Activated effector memory CD4-positive, alpha-beta T cell treated with anti-CD3 and anti-CD28 coated beads, Interleukin-2, amount 50 U/mL, for 16 hours (primary cell): ENCODE measurements at places on chromosomes 3 and 15.

DNA sequence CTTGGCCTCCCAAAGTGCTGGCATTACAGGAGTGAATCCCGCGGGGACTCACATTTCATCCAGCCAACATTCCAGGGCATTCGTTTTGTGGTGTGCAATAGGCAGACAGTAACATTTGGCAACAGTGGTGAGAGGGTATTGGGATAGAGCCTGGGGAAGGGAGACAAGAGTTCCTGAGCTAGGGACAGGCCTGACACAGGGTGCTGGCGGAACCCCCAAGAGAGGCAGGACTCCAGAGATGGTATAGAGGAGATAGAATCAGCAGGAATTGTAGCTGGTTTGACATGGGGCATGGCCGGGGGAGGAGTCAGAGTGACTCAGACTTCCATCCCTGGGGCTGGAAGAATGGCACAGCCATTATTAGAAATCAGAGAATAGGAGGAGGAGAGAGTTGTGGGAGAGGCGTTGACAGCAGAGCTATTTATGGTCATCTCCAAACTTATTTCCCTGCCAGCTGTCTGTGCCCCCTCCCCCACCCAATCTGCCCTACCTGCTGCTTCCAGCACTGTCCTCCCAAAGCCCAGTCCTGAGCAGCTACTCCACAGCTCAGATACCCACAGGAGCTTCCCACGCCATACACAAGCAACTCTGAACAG, 4.4 kb upstream of the IDH2 start:
- DNase-seq = no peak

GRCh38 chr3:59882746-59883145, 832.9 kb upstream of the CFAP20DC start:
- no peak for DNase-seq

DNA sequence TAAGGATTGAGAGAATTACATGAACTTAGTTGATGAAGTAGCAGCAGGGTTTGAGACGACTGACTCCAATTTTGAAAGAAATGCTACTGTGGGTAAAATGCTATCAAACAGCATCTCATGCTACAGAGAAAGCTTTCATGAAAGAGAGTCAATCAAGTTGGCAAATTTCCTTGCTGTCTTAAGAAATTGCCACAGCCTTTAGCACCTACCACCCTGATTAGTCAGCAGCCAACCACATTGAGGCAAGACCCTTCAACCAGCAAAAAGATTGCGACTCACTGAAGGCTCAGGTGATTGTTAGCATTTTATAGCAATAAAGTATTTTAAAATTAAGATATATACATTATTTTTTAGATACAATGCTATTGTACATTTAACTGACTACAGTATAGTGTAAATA, 80.9 kb downstream of the RAP2B start:
- DNase-seq = no peak

GRCh38 chr3:42831321-42831713, 22.1 kb downstream of the ACKR2 start:
- peak; percentile 87 for DNase-seq

DNA sequence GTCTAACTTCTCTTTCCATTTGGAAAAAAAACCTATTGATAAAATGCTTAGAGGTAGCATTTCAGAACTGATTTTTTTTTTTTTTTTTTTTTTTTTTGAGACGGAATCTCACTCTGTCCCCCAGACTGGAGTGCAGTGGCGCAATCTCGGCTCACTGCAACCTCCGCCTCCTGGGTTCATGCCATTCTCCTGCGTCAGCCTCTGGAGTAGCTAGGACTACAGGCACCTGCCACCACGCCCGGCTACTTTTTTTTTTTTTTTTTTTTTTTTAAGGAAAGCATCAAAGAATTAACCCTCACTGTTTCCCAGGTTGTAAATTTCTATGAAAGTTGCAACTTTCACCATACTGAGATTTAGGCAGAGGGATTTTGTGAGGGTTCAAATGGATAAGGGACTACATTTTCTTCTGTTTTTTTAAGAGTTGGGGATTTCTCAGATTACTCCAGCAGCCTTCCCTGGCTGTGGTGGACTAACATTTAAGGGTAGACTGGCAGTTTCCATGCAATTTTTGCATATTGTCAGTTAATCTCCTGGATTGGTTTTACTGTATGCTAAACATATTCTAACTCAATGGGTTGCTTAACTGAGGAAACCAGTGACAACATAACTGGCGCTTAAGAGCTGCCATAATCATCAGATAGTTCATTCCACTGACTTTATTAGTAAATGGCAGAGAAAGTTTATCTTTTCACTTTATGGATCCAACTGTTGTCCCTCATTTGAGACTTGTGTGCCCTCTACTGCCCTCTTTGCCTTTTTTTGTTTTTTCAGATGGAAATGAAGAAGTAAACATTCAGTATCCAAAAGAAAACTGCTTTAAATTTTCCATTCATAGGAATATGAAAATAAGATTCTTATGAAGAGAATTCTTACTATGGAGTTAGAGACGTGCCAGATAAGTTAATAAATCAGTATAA, 93.7 kb downstream of the NPTN start:
- DNase-seq = no peak

DNA sequence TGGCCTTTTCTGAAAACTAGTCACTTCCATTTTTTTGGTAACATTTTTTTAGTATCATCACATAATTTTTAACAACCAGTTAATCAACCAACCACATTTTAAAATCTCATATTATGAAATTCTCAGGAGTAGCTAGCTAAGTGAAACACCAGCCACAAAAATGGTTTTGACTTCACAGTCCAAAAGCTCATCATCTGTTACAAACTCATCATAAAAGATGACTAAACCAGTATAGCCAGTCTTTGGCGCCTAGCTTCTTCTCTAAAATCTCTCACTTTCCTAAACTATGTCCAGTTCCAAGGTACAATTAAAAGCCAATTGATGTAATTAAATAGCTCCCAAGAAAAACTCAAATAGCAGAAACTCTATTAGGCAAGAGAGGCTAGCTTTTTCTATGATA, 88.2 kb upstream of the ZNF385D start:
- DNase-seq = no peak

GRCh38 chr3:194931865-194932264, 246.2 kb downstream of the FAM43A start:
- DNase-seq = no peak

GRCh38 chr3:88462230-88462629, 312.5 kb downstream of the C3orf38 start:
- DNase-seq = no peak

DNA sequence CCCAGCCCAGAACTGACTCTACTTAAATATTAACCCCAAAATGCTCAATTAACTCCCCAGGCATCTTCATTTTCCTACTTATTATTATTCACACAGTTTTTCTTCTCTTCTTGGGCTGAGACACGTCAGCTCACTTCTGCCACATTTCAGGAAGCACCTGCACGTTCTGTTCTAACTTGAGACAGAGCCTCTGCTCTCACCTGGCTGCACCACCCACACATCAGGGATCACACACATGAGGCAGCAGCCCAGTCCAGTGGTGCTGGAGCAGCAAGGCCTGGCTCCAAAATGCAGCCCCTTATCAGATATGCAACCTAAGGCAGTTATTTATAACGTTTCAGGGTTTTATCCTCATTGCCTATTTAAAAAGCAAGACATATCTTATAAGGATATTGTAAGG, 127.5 kb downstream of the OSBPL10 start:
- no peak for DNase-seq
